ENCODE measurements at places on chromosomes 1 and 21.
A peak's percentile ranks its signal among the peaks of the same experiment; 100 is the strongest.

DNA sequence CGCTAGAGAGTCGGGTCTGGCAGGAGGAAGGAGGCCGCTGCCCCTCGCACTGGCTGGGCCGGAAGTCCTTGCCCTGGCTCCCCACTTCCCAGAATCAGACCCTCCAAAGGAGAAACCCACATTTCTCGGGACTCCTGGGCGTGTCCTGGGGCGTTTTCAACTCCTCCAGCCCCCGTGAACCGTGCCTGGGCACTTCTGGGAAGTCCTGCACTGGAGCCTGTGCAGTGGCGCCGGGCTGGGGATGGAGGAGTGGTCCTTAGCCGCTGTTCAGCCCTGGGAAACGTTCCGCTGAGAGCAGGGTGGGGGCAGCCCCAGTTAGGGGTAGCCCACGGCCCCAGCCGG is 3.0 kb downstream of the IGSF21 start:
- H3K36me3 ChIP-seq: no peaks in the 10 kb centered on the region
- H3K4me3 ChIP-seq: no peak overlapping the region
- peaks cover 9% of the 10 kb centered on the region for H3K4me1 ChIP-seq
- H3K27me3 ChIP-seq: peaks cover 66% of the 10 kb centered on the region
- no peak overlapping the region for H3K27ac ChIP-seq

DNA sequence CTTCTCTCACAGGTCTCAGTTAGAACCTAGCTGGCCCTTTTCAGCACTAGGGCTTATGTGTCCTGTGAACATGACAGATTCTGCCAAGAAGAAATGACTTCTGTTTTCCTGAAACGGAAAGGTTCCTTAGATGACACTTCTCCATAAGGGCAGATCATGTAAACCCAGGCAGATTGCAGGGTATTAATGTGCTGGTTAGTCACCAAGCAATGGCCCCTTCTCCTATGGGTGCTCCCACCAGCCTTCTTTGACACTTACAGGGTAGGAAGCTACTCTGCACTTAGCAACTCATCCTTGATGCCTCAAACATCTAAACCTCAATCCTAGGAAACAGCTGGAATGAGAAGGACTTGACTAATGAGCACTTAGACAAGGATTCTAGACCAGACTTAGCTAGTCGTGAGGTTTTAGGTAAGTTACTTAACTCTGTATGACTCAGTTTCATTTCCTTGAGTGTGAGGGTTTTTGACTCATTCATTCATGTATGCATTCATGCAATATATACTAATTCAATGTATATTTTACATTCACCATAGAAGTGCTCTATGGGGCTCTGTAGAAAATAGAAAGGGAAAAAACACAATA is 74.1 kb upstream of the PLXNA2 start:
- H3K27me3 ChIP-seq: peaks cover 11% of the 10 kb centered on the region
- no peak for DNase-seq
- H3K27ac ChIP-seq: no peak overlapping the region
- H3K36me3 ChIP-seq: no peaks in the 10 kb centered on the region
- no peak overlapping the region for H3K4me3 ChIP-seq
- no peaks in the 10 kb centered on the region for H3K4me1 ChIP-seq

- no peaks in the 10 kb centered on the region for H3K4me1 ChIP-seq
- no peaks in the 10 kb centered on the region for H3K36me3 ChIP-seq
- no peak for DNase-seq
Measured at GRCh38 chr1:79235301-79236002, 228.9 kb upstream of the ADGRL4 start.

GRCh38 chr21:42500736-42501135 is 4.7 kb upstream of the RSPH1 start:
- peaks cover 20% of the 10 kb centered on the region for H3K4me1 ChIP-seq
- no peak overlapping the region for H3K27ac ChIP-seq
- H3K36me3 ChIP-seq: no peaks in the 10 kb centered on the region
- peaks cover 11% of the 10 kb centered on the region for H3K27me3 ChIP-seq

- peak overlapping the region; percentile 75 for H3K27ac ChIP-seq
- peaks cover 8% of the 10 kb centered on the region for H3K4me1 ChIP-seq
- no peak for DNase-seq
- H3K36me3 ChIP-seq: peaks cover 45% of the 10 kb centered on the region
Measured at GRCh38 chr1:114710360-114710759, 6.2 kb downstream of the NRAS start.

Measured in activated CD4-positive, alpha-beta T cell treated with anti-CD3 and anti-CD28 coated beads, Interleukin-2, amount 10 ng/mL, durations not matched to agents 7 days and 5 days (primary cell).